ENCODE measurements at places on chromosomes 12 and 14. TPM values are rescaled to one million over a fixed set of nuclear protein-coding genes. Genes with fewer than 3 reads are reported as not detected.

CACNA1C gene
- 163 TPM for total RNA-seq

INSM2 gene
- total RNA-seq = not detected

PKP2 gene
- total RNA-seq = 265 TPM

OR10G2 gene
- not detected for total RNA-seq

PELI2 gene
- 6.8 TPM for total RNA-seq

ACADS gene
- total RNA-seq = 38.0 TPM

Measured in right cardiac atrium (tissue), 5 donors.